ENCODE measurements at places on chromosomes 13 and 19.

DNA sequence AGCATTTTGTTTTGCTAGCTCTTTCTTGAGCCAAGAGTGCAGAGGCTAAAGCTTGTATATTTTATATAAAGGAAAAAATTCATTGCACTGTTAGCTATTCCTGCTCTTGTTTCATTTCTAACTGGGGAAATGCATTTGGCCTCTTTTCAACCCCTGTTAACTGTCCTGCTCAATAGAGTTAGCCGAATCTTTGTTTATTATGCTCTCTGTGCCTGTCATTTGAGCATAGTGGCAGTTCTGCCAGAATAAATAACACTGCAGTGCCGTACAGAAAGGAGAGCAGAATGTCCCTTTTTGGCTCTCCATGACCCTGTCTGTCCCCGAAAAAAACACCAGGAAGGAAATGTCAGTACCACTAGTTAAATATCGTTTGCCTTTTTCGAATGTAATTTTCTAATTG, 350.8 kb downstream of the MYO16 start:
- no peak for DNase-seq

DNA sequence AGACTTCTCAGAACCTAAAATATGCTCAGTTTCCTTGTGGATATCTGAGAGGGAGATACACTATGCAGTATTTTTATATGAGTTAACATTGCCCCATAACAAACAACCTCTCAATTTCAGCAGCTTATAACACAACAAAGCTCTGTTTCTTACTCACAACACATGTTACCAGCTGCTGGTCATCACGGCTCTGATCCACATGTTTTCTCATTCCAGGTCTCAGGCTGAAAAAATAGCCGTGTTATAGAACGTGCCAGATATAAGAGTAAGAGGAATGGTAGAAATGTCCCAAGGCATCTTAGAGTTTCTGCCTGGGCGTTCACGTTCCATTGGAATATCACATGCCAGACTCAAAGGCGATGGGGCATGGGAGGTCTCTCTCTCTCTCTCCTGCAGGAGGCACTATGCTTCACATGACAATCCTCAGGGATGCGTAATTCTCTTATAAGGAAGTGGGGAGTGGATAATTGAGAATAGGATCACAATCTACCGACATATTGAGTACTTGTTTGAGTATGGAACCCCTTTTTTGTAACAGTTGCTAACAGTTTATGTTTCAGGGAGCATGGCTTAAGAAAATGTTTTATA, 246.6 kb downstream of the NHLRC3 start:
- DNase-seq: no peak

GRCh38 chr13:89361909-89362308, 1690.7 kb downstream of the SLITRK5 start:
- DNase-seq: no peak

DNA sequence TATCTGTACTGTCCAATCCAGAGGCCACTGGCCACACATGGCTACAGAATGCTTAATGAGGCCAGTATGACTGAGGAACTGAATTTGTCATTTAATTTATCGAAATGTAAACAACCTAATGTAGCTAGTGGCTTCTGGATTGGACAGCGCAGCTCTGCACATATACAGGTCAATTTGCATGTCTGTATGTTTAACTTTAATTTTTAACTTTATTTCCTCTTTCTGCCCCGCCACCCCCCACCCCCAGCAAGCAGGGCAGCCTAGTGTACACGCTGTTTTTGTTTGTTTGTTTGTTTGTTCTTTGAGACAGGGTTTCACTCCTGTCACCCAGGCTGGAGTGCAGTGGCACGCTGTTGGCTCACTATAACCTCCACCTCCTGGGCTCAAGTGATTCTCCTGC, 15.5 kb downstream of the ZSWIM9 start:
- DNase-seq: no peak

- DNase-seq: no peak
Observed at GRCh38 chr19:10634963-10635362, 9.6 kb downstream of the SLC44A2 start.

DNA sequence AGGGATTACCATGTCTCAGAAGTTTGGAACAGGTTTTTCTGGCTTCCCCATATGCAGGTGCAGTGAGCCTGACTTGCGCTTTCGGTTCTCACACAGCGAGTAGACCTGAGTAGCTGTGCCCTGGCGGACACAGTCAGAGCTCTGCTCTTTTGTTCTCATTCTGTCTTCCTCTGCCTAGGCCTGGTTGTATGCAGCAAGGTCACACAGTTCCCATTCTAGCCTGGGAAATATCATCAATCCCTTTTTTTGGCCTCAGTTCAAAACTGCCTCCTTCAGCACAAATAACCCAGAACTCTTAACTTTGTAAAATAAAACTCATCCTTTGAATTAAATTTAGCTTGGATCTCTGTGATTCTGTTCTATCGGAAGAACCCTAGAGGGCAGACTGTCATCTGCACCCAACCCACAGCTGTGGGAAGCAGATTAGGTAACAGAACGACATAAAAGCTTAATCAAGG, 10.2 kb downstream of the OXGR1 start:
- no peak for DNase-seq

DNA sequence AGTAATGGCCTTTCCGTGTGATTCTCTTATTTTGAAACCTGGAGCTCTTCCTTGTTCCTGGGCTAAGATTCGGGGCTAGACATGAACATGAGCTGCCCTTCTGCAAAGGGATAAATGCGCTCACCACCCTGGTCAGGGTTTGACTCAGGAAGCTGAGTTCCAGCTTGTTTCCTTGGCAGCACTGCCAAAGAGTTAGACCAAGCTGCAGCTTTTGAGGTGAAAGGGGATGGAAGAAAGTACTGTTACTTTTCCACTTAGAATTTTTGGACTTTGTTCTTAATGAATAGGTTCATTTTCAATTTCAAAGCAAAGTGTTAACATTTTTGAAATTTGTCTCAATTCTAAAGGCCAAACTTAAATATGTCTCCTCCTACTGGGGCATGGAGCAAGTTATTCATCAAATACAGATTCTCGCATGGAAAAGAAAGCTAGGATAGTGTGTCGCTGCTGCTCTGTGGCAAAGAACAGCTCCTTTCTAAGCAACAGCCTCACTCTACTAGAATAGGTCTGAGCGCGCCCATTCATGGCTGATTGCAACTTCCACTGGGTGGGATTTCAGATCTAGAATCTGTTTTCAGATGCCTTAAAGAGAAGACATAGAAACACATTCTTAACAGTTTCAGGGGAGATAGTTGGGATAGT, 2.2 kb downstream of the RGCC start:
- DNase-seq: no peak

DNA sequence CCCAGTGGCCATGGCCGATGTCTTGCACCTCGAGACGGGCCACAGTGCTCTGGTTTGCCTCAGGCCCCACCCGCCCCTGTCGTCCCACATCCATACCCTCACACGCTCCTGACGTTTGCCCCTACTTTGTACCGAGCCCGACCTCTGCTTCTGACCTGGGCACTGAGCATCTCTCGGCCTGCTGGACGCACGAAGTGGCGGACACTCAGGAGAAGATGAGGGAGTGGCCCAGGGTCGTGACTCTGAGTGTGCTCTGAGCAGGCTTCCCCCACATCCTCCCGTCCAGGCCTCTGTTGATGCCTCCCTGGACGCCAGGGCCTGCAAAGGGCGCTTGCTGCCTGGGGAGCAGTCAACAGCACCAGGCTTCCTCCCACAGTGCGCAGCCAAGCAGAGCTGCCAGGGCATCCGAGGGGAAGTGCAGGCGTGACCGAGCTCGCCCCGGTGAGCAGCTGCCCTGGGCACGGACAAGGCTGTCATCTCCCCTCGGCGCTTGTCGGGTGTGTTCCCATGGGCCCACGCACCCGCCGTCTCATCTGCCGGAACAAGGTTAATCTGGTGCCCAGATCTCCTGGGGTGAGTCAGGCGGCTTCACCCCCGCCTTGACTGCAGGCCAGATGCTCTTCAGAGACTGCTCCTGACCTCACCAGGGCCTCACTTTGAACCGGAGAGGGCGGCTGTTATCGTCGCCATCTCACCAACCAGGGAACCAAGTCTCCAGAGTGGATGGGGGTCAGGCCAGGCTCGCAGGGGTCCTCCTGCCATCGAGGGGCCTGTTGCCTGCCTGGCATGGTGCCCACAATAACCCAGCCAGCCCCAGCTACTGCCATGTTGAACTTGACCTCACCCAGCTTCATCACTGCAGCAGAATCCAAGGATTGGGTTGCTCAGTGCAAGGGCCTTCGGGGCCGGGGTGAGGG, 27.2 kb downstream of the COMP start:
- DNase-seq: no peak

DNA sequence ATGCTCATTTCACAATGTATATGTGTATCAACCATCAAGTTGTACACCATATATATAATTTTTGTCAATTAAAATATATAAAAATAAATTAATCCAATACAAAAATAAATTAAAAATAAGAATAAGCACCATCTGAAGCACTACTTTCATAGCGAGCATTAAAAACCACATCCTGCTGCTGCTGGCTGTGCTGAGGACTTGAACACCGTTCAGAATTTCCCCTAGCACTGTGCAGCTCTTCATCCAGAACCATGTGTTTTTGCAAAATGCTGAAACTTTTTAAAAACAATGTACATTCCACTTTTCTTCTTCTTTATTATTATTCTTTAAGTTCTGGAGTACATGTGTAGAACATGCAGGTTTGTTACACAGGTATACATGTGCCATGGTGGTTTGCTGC, 40.0 kb upstream of the FOXO1 start:
- DNase-seq: no peak

GRCh38 chr13:22629374-22629773, 551.4 kb upstream of the SGCG start:
- no peak for DNase-seq

DNA sequence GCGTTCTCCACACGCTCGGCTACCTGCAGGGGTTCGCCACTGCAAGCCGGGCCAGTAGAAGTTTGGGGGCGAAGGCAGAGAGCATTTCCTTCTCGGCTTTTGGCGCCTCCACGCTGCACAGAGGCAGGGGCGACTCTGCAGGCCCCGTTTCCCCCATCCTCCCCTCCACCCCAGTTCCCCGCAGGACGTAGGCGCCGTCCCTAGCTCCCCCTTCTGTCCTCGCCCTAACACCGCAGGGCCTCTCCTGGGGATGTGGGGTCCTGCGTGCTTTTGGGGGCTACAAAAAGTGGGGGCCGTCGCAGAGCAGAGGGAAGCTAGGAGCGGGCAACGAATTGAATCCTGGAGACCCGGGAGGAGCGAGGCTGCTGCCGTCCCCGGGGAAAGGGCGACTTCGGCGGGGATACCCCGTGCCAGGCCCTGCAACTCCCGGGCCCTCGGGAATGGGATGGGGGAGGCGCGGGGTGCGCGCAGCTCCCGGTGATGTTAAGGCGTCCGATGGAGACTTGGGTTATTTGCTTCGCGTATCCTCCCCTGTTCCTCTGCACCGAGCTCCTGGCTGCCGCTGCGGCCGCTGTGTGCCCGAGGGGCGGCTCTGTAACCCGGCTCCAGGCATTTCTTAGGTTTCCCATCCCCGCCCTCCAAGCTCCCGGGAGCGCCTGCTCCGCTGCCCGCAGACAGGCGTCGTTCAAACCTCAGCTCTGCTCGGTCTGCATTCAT, 255.9 kb upstream of the SOX21 start:
- DNase-seq: no peak

GRCh38 chr13:89791971-89792630, 1555.4 kb upstream of the MIR17HG start:
- no peak for DNase-seq

Measured in stimulated activated CD4-positive, alpha-beta T cell treated with anti-CD3 and anti-CD28 coated beads, TNF-alpha, amount 100 ng/mL, for 1 hour (primary cell).